ENCODE measurements at places on chromosomes 1 and 21.

DNA sequence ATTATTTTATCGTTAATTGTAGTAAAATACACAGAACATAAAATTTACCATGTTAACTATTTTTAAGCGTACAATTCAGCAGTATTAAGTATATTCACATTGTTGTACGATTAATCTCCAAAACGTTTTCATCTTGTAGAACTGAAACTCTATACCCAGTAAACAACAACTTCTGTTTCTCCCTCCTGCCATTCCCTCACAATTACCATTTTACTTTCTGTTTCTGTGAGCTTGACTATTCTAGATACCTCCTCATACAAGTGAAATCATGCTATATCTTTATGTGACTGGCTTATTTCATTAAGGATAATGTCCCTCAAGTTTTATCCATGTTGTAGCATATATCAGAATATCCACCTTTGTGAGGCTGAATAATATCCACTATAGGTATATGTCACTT lies 156.8 kb downstream of the ST6GALNAC3 start:
- DNase-seq, result no peak

DNA sequence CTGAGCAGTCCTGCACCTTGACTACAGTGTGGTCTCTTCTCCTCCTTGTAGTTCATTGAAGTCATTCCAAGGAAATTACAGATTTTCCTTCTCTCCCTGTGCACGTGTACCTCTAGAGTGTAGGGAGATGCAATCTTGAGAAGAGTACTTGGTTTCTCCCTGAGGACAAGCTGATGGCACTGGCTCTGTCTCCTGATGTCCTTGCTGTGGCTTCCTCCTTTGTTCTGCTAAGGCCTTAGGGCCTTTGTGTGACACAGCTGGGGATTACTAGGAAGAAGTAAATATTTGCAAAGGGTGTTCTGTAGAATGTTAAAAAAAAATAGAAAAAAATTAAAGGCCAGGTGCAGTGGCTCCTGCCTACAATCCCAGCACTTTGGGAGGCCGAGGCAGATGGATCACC lies 66.2 kb upstream of the APOBEC4 start:
- DNase-seq, result no peak

DNA sequence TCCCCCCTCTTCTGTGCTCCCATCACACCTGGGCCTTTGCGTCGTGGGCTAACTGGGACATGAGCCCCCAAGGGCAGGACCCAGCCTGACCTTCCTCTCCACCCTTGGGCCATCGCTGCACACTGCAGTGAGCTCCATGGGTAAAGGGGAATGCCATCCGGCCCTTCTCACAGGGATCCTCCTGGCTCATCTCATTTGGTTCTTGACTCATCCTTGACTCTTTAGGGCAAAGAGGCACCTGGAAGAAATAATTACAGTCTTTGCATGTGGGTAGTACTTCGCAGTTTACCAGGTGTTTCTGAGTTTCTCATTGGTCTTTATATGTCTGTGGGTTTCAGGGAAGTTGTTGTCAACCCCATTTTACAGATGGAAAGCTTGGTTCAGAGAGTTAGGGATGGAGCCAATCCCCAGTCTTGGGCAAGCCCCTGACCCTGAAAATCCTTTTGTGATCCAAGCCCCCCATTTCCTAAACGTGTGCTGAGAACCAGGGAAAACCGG lies 59.3 kb upstream of the ID3 start:
- DNase-seq, result no peak

DNA sequence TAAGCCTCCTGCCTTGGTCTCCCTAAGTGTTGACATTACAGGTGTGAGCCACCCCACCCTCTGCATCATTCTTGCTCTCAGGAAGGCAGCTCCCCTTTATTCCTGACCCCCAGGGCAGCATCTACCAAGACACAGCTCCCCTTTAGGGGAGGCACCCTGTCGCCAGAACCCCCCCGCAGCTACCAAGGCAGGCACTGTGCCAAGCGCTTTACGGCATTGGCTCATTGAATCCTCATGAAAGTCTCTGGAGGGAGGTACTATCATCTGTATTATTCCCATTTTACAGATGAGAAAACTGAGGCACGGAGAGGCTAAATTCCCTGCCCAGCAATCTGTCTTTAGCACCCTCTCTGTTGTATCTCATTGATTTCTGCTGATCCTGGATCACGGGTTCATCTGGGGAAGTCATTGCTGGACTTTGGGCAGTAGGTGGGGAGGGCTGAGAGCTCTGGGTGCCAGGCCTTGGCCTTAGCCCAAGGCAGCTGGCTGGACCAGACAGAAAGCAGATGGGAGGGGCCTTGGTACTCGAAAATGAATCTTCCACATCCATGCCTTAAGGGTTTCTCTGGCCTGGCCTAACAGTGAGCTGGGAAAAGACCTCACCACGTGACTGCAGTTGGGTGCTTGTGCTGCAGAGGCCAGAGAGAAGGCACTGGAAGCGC lies 5.9 kb downstream of the PLOD1 start:
- no peak for DNase-seq
